ENCODE measurements at places on chromosomes 12 and 14.

DNA sequence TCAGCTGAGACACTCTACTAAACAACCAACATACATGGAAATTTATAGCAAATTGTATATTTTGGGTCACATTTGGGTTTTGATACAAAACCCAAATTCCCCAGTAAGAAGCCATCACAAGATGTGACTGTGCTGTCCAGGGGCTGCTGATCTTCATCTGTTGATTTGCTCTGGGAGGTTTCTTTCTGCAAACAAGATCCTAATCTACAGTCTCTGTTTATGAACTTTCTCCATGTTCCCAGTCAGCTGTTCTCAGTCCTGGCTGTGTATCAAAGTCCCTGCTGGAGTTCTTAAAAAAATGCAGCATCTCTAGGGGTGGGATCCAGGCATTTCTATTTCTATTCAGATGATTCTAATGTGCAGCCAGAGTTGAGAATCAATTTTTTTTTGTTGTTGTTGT lies 85.1 kb downstream of the ATP23 start:
- DNase-seq, result no peak

GRCh38 chr14:89121968-89122620 lies 294.9 kb downstream of the FOXN3 start:
- DNase-seq, result no peak

DNA sequence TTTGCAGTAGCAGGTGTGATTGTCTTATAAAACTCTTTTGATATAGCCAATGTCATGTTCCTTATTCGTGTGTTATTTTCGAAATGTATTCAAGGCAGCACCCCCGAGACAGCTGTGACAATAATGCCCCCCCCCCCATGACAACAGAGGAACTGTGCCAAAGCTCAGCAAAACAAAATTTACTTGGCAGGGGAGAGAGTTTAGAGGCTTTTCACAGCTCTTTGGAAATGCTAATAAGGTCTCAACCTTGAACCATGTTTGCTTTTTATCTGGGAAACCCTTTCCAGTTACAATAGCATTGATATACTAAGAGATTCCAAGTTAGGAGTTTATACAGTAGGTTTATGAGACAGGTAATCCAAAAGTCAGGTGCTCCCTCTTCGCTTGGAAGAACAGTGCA lies 56.4 kb upstream of the USP44 start:
- no peak for DNase-seq

GRCh38 chr14:105420101-105420973 lies 710 bp downstream of the MTA1 start:
- DNase-seq, result no peak

DNA sequence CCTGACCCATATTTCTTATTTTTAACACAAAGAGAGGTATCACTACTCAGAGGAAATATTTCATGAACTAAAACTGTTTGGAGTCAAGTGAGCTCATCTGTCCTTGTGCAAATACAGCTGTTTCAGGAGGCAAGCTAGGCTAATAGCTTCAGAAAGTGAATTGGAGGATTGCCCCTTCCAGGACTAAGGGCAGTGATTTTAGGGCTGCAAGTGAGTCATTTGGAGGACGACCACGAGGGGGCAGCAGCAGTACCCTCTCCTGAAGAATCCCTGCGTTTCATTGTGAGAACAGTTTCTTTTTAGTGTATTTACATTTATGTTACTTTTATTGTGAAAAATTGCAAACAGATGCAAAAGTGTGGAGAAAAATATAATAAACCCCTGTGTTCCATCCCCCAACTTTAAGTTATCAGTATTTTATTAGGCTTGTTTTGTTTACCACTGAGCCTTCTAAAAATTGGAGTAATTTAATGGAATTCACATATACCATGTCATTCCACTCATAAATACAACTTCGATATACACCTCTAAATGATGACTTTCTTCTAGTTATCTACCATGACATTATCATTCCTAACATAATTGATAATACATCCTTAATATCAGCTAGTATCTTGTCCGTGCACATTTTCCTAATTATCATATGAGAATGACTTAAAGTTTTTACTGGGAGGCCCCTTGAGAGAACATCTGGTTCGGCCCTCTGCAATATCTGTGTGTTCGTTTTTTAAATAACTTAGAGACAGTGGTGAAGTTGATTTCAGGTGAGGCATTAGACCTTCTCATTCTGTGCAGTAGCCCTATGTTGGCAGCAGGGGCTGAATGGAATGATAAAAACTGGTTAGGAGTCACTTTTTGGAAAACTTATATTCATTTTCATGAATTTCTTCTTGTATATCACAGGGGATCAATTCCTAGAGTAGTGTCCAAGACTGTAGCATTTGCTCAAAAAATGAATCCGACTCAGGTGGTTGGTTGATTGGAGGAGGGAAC lies 13.7 kb downstream of the FOXJ2 start:
- DNase-seq, result peak; percentile 78

DNA sequence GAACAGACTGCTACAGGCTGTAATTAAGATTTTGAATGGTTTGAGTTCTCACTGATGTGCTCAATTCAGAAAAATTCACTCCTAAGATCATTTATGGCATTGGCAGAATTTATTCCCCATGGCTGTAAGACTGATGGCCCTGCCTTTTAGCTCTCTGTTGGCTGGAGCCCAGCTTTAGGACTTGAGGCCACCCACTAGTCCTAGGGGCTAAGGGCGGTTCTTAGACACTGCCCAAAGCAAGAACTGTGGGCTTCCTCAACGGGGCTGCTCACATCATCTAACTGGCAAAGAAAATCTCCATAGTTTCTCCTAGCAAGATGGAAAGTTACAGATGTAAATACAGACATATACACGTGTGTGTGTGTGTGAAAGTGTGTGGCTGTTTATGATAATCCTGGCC lies 3.4 kb upstream of the CCER1 start:
- DNase-seq, result no peak

DNA sequence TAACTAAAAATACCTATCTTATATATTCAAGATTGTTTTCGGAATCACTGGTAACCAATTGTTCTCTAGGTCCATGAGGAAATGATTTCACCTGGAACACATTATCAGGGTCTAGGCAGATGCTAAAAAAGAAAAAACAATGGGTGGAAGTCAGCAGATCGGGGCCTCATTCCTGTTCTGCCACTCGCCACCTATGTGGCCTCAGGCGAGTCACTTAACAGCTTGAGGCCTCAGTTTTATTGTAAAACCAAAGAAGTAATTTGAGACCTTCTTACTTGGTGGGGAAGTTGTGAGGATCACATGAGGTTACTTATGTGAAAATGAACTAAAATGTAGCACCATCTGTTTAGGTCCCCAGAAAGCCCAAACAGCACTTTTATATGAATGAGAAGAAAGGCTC lies 6.2 kb upstream of the RNASE10 start:
- DNase-seq, result no peak

- DNase-seq, result no peak
These were observed 2.8 kb downstream of the ZFP36L1 start for GRCh38 chr14:68789821-68790643.

GRCh38 chr12:6280053-6280469 lies 30.4 kb upstream of the PLEKHG6 start:
- no peak for DNase-seq

GRCh38 chr14:50100805-50101204 lies 15.6 kb downstream of the VCPKMT start:
- DNase-seq, result no peak

GRCh38 chr12:51960890-51961289 lies 9.4 kb downstream of the ACVR1B start:
- DNase-seq, result no peak

GRCh38 chr12:50082644-50083043 lies 2.5 kb upstream of the SMARCD1 start:
- DNase-seq, result no peak

DNA sequence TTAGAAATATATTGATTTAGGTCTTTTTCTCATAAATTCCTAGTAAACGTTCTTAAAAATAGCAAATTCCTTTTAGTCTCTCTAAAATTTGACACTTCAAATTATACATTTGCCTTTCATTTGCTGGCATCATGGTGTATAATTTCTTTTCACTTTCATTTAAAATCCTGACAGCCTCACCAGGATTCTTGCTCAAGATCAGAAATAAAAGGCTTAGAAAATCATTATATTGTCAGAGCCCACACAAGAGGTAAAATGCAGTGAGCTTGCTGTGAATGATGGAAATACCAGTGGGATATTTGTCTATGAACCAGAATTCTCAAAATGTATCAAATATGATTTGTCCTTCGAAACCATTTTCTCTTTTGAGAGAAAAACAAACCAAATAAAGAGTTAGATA lies 78.2 kb upstream of the PIK3C2G start:
- no peak for DNase-seq

DNA sequence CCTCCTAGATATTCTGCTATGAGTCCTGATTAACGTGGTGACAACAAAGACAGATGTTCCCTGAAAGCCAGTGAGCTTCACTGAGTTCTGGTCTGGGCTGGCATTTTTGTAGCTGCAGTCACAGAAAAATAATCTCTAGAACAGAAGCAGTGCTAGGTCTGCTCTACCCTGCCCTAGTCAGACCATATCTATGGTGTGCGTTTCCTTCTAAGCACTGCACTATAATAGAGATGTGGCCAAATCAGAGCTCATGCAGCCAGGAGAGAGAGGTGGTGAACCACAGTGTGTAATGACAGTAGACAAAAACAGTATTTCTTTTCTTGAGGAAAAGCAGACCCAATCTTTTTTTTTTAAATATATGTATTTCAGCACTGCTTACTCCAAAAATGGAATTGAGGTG lies 76.3 kb downstream of the CMAS start:
- no peak for DNase-seq

DNA sequence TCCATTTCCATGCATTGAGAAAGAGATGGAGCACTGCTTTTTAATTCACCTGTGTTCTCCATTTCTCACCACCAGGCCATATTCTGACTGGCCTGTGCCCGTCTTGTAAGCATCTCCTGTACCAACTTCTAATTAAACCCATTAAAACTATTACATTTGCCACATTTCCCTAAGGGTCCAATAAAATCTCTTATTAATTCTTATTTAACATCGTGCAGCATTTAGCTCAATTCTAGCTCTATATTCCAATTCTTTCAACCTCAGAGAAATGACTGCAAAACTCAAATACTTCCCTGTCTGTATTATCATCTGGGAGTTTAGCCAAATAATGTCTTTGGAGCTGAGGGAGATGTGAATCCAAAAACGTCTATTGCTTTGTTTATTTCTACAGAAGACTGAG lies 495.4 kb upstream of the TMEM132C start:
- DNase-seq, result no peak

DNA sequence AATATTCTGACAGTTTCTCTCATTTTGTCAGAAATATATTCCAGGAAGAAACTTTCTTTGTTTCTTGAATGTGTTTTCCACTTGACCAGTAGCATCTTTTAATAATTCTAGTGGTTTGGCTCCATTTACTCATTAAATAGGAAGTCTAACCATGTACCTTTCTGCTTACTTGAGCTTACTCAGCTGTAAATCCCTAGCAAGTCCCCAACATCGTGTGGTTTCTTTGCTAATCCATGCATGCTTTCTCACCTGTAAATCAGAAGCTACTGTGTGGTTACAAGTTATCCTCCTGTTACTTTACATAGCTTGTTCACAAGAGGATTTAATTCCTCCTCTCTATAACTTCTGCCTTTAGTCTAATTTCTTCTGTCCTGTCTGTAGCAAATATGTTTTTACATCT lies 227.7 kb downstream of the FSCB start:
- no peak for DNase-seq

- no peak for DNase-seq
These were observed 8.8 kb upstream of the TUBA1C start for GRCh38 chr12:49255857-49256637.

DNA sequence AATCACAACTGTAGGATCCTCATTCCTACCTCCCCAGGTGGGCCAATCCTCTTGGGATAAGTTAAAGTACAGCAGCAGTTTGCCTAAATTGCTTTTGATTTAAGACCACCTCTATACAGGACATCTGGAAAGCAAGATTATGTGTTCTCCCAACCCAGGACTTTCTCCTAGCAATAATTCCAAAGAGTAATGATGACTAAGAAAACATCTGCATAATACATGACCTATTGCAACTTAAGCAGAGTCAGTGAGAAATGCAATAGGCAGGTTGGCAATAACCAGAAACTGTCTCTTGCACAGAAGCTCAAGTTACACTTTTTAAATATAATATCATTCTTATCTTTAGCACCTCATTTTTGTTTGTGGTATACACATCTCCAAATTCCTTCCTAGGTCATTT lies 275.4 kb downstream of the TRHDE start:
- DNase-seq, result no peak

DNA sequence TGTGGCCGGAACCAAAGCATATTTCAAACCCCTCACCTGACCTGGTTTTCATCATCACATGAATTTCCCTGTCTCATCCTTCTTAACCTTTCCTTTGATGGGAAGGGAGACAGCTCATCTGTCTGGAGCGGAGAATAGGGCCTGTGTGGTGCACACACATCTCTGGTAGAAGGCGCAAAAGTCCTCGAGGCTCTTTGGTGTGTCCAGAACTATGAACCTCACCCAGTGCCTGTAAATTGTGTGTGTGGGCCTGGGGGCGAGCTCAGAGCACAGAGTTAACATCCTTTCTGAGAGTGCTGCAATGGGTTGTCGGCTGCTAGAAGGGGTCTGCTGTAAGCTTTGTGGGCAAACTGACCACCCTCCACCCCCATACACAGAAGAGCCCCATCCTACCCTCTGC lies 749 bp downstream of the GALNT6 start:
- no peak for DNase-seq

DNA sequence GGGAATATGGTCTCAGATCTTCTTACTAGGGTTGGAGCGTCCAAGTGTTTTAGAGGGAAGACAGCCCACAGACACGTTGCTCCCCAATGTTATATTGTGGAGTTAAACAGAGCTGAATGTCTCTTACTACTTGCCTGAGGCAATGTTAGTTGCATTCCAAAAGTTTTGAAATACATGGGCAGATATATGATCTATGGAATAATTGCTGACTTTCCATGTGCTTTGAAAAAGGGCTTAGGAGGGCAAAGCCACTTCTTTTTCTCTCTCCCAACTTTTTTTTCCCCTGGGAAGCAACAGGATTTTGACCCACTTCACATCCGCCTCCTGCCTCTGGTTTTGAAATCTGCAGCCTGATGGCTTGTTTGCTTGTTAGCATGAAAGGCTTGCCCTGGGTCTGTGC lies 33.7 kb upstream of the PAX9 start:
- DNase-seq, result no peak

DNA sequence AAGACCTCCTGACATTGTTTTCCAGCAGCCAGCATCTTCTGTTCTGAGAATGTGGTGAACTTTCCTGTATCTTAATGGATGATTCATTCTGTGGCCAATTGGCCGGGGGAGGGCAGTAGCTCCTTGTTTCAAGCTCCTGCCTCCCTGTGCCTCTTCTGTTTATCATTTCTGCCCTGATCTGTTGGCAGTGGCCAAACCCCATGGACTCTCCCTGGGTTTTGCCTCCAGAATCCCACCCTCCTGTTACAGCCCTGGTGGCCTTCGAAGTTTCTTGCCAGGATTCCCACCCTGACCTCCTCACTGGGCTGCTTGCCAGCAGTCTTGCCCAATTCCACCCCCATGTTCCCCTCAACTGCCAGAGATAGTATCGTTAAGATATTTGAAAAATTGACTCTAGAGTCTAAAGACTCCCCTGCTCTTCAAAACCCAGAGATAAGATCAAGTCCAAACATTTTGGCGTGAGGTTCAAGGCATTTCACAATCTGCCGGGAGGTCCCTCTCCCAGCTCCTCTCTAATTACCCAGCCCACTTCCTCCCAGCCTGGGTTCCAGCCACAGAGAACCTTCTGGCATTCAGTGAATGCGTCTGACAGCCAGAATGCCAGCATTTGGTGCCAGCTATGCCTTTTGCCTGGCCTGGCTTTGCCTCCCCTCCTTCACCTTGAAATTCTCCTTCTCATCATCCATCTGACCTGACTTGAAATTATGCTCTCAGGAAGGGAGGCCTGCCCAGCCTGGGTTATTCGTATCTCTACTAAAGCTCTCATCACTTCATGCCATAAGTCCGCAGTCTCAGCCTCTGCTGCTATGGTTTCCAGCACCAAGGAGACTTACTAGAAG lies 37.7 kb upstream of the TXNRD1 start:
- DNase-seq, result no peak
